Left colon (tissue), 2 donors: ENCODE measurements at places on chromosomes 6 and 20. TPM values are rescaled to one million over a fixed set of nuclear protein-coding genes. Genes with fewer than 3 reads are reported as not detected.

The ACSS2 gene
- total RNA-seq, result 383 TPM

The CLIC5 gene
- total RNA-seq, result 205 TPM

The KCNQ5 gene
- 0.47 TPM for total RNA-seq

The ULBP1 gene
- total RNA-seq, result 0.09 TPM

The FLRT3 gene
- total RNA-seq, result 4.2 TPM

The SLPI gene
- total RNA-seq, result 204 TPM

The FOXF2 gene
- 3.0 TPM for total RNA-seq

The NKX2-2 gene
- 1.4 TPM for total RNA-seq

The PYGB gene
- total RNA-seq, result 329 TPM

The HTR1B gene
- total RNA-seq, result not detected

The COL20A1 gene
- total RNA-seq, result not detected

The CDSN gene
- total RNA-seq, result not detected

The EYA2 gene
- 21.0 TPM for total RNA-seq

The HSPA1A gene
- total RNA-seq, result 136 TPM

The OPRM1 gene
- total RNA-seq, result not detected

The APOBEC2 gene
- not detected for total RNA-seq

The BTNL2 gene
- not detected for total RNA-seq

The CCM2L gene
- total RNA-seq, result 2.0 TPM

The MICAL1 gene
- 63.9 TPM for total RNA-seq

The OPRL1 gene
- total RNA-seq, result 0.15 TPM

The TSPO2 gene
- not detected for total RNA-seq

The SLC2A10 gene
- total RNA-seq, result 29.1 TPM

The FHL5 gene
- 3.4 TPM for total RNA-seq

The ZBTB24 gene
- 6.6 TPM for total RNA-seq

The GID8 gene
- total RNA-seq, result 30.7 TPM

The MYB gene
- 72.8 TPM for total RNA-seq

The ZC3H12D gene
- 4.3 TPM for total RNA-seq

The WASF1 gene
- total RNA-seq, result 4.1 TPM

The PNLDC1 gene
- not detected for total RNA-seq

The AVP gene
- total RNA-seq, result not detected

The CTNNBL1 gene
- total RNA-seq, result 37.6 TPM

The SOX4 gene
- total RNA-seq, result 28.9 TPM

The SLC12A5 gene
- not detected for total RNA-seq

The ZDHHC14 gene
- 11.6 TPM for total RNA-seq

The SOBP gene
- total RNA-seq, result 0.70 TPM

The HLA-DQA1 gene
- total RNA-seq, result 45.0 TPM

The TTBK1 gene
- total RNA-seq, result 0.18 TPM

The CCHCR1 gene
- total RNA-seq, result 39.0 TPM

The CALHM4 gene
- not detected for total RNA-seq

The ZBTB12 gene
- total RNA-seq, result 2.9 TPM

The RBPJL gene
- total RNA-seq, result not detected

The LTA gene
- not detected for total RNA-seq

The PLCB1 gene
- 10.9 TPM for total RNA-seq

The SNX21 gene
- 14.4 TPM for total RNA-seq

The FILIP1 gene
- total RNA-seq, result 6.5 TPM

The VGLL2 gene
- total RNA-seq, result not detected
